ENCODE measurements at places on chromosomes 3 and 15. TPM values are rescaled to one million over a fixed set of nuclear protein-coding genes. Genes with fewer than 3 reads are reported as not detected.

THRB gene
- 1.3 TPM for total RNA-seq

ITGA11 gene
- total RNA-seq: 2.8 TPM

B3GALNT1 gene
- 0.18 TPM for total RNA-seq

RBP2 gene
- total RNA-seq: not detected

HHATL gene
- not detected for total RNA-seq

EPM2AIP1 gene
- total RNA-seq: 4.9 TPM

NPAP1 gene
- not detected for total RNA-seq

Data from A549 treated with dexamethasone at 1 μM for 4 hours (cell line).